ENCODE measurements at places on chromosomes 3 and 15. TPM values are rescaled to one million over a fixed set of nuclear protein-coding genes. Genes with fewer than 3 reads are reported as not detected.

Gene TGM4
- 0.17 TPM for polyA plus RNA-seq

Gene PTX3
- polyA plus RNA-seq: 9.3 TPM

Gene TRIM42
- polyA plus RNA-seq: not detected

Gene NME9
- polyA plus RNA-seq: 9.6 TPM

Gene GRK7
- polyA plus RNA-seq: 0.21 TPM

Gene RTP3
- not detected for polyA plus RNA-seq

Gene CGNL1
- polyA plus RNA-seq: 20.8 TPM

Gene C3orf49
- polyA plus RNA-seq: 2.0 TPM

Gene LRRC49
- polyA plus RNA-seq: 55.5 TPM

Gene TGM5
- not detected for polyA plus RNA-seq

Data from spinal cord (tissue), 10 donors.